H7 (cell line): ENCODE measurements at places on chromosomes 6 and 20.

DNA sequence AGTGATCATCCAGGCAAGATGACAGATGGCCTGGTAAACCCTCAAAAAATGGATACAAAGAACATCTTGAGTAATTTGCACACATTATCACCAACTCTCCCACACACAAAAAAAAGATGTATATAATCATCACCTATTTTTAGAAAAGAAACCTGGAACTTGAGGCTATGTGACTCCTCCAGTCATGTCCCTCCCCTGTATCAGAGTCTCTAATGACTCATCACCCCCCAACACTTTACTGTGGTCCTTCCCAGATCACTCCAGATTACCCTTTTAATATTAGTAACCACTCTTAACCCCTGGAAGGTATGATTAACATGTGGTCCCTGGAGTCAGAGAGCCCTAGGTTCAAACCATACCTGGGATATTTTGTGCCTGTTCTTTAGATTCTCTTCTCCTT lies 144.8 kb downstream of the ZNF217 start:
- no peak for DNase-seq

DNA sequence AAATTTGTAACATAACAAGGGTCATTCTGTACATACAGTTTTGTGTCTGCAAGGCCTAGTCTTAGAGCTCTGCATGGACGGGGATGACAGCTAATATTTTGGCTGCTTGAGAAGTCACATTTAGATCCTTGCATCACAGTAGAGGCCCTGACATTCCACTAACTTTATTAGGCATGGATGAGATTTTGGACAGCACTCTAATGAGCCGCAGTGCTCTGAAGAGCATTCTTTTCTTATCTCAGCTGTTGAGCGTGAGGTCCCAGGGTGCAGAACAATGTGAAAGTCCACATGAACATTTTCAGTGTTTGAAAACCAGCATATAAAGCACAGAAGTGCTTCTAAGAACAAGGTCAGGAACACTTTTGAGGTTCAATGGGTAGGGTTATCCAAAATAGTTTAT lies 58.9 kb downstream of the IPCEF1 start:
- no peak for DNase-seq

- DNase-seq: no peak
These were observed 95.5 kb downstream of the PPP1R14C start for GRCh38 chr6:150238336-150238741.

DNA sequence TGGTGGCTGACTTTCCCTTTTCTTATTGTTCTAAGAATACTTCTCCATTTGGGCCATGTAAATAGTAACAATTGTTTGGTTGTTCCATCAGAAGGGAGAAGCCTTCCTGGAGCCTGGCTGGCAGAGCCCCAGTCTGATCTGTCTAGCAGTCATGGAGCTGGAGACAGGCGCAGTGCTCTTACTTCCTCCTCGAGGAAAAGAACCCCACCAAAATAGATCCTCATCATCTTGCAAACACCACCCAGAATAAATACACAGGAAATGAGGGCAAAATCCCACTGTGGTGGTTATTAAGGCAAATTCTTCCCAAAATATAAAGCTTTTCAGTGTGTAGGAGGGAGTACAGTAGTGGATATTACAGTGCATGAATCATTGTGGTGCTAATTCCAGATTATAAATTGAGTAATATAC lies 195.1 kb upstream of the SGK1 start:
- no peak for DNase-seq

DNA sequence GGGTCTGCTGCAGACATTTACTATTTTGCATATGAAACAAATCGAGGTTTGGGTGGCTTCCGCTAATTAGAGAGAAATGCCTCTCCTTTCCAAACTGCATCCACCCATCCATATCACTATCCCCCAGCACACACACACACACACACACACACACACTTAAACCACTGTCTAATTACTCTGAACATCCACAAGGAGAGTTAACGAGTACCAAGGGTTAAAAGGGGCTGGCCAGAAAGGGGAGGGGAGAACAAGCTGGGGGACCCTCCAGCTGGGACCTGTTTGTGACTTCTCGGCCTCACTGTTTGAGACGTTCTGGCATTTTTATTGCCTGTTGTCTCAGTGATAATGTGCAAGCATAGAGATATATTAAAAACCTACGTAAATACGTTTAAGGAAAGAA lies 261.2 kb downstream of the FOXC1 start:
- no peak for DNase-seq

- DNase-seq: no peak
These were observed 20.5 kb downstream of the EPB41L1 start for GRCh38 chr20:36175016-36175415.

DNA sequence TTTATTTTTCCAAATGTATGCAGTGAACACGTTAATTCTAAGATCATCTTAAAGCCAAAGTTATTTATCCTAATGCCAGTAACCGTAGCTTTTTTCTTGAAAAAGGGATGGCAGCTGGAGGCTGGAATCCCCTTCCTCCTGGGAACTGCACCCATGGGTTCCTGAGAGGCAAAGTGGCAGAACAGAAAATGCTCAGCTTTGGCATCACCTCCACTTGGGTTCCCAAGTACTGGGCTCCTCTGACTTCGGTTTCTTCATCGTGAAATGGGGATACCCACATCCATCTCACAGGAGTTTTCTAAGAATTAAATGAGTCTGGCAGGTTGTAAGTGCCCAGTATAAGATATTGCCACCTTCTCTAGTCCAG lies 6.2 kb upstream of the DDX43 start:
- no peak for DNase-seq

- DNase-seq: peak; percentile 32
These were observed 141.8 kb downstream of the CDC5L start for GRCh38 chr6:44529146-44529905.

DNA sequence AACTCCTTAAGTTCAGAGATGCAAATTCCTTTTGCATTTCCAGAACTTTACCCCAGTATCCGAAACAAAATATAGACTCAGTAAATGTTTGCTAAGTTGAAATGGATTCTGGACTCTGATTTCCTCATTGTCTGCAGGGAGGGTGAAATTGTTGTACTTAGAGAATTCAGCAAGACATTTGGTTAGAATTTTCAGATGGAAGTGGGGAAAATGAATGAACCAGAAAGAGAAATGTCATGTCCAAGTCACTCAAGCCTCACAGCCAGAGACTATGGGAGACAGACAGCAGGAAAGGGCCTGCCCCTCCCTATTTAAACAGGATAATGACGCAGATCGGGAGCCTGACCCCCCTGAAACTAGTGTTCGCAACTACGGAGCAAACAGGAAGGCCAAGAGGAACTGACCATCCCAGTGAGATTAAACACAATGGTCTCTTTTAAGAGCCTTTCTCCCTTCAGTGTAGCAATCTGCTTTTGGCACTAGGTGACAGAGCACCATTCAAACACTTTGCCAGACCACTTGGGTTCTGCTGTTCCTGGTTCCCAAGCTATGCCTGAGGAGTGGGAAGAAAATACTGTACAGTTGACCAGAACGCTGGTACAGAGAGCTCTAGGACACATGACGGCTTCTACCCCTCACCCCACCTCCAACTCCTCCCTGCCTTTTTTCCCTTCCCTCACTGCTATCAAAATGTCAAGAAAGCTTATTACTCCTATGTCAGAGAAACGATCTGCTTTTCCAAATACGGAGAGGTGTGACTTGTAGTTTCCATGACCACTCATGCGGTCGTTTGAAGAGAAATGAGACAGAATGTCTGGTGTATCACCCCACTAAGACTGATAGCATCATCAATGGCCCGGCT lies 13.7 kb downstream of the NEDD9 start:
- DNase-seq: no peak

GRCh38 chr6:137378090-137378369 lies 116.2 kb downstream of the OLIG3 start:
- DNase-seq: no peak

GRCh38 chr20:16158090-16158975 lies 414.9 kb downstream of the KIF16B start:
- no peak for DNase-seq

DNA sequence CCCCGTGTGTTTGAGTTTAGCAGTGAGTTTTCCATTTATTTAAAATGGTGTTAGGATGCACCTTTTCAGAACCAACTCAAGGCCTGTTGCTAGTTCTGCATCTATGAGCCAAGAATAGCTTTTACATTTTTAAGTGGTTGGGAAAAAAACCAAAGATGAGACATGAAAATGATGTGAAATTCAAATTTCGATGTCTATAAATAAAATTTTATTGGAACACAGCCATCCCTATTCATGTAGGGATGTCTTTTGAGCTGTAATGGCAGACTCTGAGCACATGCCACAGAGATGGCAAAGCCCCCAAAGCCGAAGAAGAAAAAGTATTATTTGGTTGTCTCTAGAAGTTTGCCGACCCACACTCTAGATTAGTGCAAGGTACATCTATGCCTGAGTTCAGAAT lies 5.0 kb upstream of the NEDD9 start:
- no peak for DNase-seq

DNA sequence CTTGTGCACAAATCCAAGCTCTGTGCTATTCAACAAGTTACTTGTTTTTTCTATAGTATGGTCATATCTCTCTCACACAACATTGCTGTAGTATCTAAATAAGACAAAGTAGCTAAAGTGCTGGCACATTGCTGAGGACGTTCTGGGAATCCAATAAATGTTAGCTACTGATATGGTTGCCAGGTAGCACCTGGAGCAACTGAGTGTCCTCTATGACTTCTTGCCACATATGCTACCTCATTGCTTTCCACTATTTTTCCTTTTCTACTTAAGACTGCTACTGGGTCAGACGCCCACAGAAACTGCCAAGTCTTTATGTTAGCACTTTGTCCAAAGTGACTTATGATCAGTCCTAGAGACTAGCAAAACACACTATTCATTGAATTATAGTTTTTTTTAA lies 85.3 kb downstream of the SYCP2 start:
- DNase-seq: no peak

DNA sequence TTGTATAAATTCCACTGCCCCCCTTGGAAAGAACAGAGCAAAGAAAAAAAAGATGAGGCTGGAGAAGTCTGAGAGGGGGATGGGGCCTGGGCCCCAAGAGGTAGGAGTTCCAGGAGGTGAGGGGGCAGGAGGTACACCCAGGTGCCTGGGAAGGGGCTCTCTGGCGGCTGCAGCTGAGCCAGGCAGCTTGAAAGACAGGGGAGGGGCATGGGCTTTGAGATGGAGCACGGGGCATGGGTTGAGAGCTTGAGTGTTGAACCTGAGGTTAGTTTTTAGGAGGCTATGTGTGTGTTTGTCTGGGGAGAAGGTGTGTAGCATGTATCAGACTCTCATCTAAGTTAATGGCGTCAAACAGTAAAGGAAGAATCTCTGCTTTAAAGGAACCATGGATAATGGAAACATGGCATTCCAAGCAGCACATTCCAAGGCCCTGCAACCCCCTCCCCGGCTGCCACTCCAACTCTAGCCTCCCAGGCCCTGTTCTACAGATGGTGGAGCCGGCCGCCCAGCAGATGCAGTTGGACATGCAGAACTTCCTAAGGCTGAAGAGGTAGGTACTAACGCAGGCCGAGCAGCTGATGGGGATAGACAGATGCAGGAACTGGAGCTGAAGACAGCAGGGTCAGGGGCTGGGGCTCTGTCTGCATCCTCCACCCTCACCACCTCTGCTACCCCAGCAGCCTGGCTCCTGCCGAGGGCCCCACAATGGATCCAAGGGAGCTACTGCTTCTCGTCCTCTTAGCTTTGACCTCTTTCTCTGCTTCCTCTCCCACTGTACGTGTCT lies 42.1 kb downstream of the MDFI start:
- no peak for DNase-seq

- DNase-seq: peak; percentile 62
These were observed 28.7 kb downstream of the PXDC1 start for GRCh38 chr6:3722785-3723184.

- DNase-seq: no peak
These were observed 9.7 kb upstream of the QKI start for GRCh38 chr6:163404825-163405265.

GRCh38 chr6:148250975-148251685 lies 91.5 kb upstream of the SASH1 start:
- no peak for DNase-seq

DNA sequence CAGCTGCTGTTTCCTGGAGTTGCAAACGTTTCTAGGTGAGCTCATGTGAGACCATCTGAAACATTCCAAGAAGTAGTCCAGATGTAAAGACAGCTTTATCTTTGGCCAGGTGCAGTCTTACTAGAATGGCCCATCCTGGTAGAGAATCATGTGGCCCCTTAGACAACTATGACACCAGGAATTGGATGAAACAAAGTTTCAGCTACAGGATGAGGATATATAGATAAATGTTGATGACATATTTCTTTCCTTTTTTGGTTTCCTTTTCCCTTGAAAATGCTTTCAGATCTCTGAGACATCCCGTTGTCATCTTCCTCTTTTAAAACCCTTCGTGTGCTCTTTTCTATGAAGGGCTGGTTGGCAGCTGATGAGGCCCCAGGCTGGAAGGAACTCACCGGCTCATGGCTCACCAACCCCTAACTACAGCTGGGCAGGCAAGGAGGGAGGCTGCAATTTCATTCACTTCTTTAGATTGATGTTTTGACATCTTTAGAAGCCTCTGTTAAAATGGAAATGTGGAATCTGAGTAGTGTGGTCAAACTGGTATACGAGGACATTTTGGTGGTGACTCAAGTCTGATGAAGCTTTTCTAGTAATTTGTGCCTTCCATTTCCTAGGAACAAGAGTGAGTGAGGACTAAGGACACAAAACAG lies 167.9 kb upstream of the TNFAIP3 start:
- no peak for DNase-seq

- no peak for DNase-seq
These were observed 16.8 kb upstream of the SYNDIG1 start for GRCh38 chr20:24452498-24453127.

DNA sequence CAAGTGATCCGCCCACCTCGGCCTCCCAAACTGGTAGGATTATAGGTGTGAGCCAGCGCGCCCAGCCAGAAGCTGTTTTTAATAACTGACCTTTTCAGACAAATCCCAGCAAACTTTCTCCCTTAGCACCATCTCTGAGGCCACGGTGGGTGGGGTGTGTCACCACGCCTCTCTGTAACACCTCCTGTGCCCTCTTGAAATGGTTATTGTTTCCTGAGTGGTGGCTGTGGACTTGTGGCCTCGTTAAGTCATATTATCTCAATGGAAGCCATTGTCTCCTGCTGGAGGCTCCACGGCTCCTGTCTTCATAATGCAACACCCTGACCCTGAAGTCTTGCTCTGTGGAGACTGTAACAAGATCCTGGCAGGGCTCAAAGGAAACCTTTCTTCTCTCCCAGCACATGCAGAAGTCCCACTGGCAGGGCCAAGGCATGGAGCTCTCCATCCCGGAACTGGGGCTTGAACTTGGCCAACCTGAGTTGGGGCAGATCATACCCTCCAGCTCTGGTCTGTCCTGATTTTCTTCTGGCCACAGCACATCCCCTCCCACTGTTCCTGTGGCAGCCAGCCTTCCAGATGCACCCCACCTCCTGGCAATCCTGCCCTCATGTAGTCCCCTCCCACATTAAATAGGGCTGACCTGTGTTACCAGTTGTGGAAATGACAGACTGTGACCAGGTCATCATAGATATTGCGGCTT lies 81.1 kb downstream of the SNX5 start:
- DNase-seq: no peak
